ENCODE measurements at places on chromosomes 6 and 20.
A peak's percentile ranks its signal among the peaks of the same experiment; 100 is the strongest.

DNA sequence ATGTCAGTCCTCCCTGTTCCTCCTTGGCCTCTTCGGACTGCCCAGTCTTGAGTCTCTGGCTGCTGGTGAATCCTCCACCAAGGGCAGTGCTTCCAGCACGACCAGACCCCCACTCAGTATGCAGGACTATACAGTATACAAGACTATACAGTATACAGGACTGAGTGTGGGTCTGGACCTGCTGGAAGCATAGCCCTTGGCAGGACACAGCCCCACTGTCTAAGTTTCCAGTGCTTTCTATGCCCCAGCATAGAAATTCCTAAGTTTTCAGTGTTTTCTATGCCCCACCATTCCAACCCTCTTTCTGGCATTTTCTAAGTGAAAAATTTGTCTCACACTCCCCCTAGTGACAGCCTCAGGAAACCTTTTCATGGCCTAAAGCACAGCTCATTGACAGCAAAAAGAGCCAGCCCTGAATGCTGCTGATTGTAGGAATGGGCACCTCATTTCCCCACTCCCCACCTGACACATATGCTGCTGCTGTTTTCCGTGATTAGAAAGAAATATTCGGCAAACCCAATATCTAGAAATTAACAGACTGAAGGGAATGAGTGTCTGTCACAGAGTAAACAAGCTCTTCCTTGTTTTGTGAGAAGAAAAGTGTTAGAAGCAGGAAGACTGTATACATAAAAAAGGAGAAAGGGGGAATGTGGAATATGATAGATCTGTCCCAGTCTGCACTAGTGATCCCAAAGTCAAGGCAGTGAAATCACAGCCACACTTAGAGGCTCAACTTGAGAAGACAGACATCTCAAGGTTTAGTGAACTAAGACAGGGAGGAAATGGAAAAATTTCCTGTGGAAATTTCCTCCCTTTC, 206.9 kb downstream of the IBTK start:
- peaks cover 6% of the 10 kb centered on the region for H3K4me1 ChIP-seq
- no peak for DNase-seq
- no peak overlapping the region for H3K4me3 ChIP-seq
- no peaks in the 10 kb centered on the region for H3K36me3 ChIP-seq
- no peak overlapping the region for H3K27ac ChIP-seq
- no peaks in the 10 kb centered on the region for H3K27me3 ChIP-seq

DNA sequence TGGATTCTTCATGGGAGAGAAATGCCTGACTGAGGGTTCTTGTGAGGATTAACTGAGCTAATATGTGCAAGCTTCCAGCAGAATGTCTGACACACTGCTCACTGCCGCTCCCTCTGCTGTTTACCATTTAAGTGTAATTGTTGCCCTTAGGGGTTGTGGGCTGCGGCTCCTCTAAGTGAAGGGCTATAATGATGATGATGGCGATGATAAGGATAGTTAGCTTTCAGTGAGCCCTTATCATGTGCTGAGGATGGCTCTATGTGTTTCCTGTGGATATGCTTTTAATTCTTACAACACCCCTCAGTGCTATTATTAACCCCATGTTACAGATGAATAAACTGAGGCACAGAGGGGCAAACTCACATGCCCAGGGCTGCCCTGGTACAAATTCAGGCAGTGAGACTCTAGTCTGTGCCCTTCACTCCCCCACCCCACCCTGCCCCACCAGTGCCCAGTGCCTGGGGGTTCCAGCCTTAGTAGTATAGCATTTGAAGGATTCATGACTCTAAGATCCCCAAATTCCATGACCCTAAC, 33.4 kb downstream of the TGM2 start:
- no peaks in the 10 kb centered on the region for H3K36me3 ChIP-seq
- no peak overlapping the region for H3K4me3 ChIP-seq
- H3K27ac ChIP-seq, result no peak overlapping the region
- H3K27me3 ChIP-seq, result no peaks in the 10 kb centered on the region
- no peaks in the 10 kb centered on the region for H3K4me1 ChIP-seq
- DNase-seq, result no peak

DNA sequence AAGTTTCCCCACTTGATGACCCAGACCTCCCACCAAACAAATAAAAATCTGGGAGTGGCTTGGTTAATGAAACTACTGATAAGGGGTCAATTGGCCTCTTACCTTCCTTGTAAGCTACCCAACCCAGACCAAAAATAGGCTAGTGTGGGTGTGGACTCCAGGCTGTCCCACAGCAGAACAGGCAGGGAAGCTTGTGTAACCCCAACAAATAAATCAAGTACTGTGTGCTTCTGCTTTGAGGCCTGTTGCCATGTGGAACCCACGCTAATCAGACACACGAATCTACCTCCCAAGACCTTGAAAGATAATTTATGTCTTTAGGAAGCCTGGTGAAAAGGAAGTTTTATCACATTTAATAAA, 33.7 kb upstream of the PAQR8 start:
- H3K27me3 ChIP-seq, result no peaks in the 10 kb centered on the region
- no peak for DNase-seq
- no peak overlapping the region for H3K4me3 ChIP-seq
- no peaks in the 10 kb centered on the region for H3K36me3 ChIP-seq
- no peak overlapping the region for H3K27ac ChIP-seq
- no peaks in the 10 kb centered on the region for H3K4me1 ChIP-seq

DNA sequence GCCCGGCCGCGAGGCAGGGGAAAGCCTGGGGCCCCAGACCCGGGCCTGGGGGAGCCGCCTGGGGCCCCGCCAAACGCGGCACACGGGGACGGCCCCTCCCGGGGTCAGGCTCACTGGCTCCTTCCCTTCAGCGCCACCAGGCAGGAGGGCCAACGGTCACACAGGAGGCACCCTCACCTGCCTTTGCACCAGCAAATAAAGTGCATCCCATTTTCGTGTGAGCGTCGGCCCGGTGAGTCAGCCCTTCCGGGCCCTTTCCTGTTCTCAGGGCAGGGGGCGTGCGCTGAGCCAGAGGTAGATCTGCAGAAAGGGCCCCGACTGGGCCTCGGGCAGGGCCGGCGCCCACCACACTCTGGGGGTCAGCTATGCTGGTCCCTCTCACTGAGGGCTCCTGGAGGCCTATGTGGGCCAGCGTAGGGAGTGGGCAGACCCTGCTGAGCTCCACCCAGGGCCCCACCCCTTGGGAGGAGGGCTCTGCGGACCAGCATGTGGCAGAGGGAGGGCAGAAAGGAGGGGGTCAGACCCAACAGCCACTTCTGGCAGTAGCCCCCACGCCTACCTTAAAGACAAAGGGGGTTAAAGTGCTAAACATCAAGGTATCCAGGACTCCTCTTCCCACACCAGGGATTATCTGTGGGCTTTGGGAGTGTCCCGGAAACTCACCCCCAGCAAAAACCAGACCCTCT, 931 bp upstream of the UCKL1 start:
- H3K27me3 ChIP-seq, result no peaks in the 10 kb centered on the region
- H3K27ac ChIP-seq, result peak overlapping the region; percentile 60
- H3K4me3 ChIP-seq, result peak overlapping the region; percentile 44
- no peaks in the 10 kb centered on the region for H3K36me3 ChIP-seq
- no peaks in the 10 kb centered on the region for H3K4me1 ChIP-seq
- DNase-seq, result no peak

DNA sequence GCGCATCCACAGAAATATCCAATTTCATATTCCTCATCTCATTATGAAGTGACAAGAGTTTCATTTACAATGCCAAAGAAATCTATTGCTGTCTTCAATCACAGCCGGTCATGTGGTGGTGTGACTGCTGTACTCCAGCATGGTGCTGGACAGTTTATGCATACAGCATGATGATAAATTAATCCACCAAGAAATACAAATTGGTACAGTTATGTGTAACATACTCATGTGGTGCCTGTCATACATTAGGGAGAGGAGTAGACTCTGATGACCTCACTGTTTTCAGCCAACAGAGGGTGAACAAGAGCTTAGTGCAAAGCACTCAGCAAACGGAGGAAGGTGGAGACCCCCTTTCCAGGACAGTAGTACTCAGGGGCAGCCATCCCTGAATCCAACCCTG, 178.4 kb upstream of the SYNDIG1 start:
- H3K27ac ChIP-seq, result no peak overlapping the region
- no peaks in the 10 kb centered on the region for H3K36me3 ChIP-seq
- H3K4me1 ChIP-seq, result no peaks in the 10 kb centered on the region
- DNase-seq, result no peak

All from tibial nerve (tissue), 4 donors.